Activated T-helper 1 cell treated with anti-CD3 and anti-CD28 coated beads, Interleukin-12 subunit alpha, Interleukin-12 subunit beta, Interleukin-2, Interleukin-4 antibody, amounts not matched to agents 30 ng/mL and 10 ng/mL and 1 ng/mL, durations not matched to agents 14 hours and 24 hours and 36 hours (primary cell): ENCODE measurements at places on chromosomes 5 and 9. TPM values are rescaled to one million over a fixed set of nuclear protein-coding genes. Genes with fewer than 3 reads are reported as not detected.

GRCh38 chr9:34430843-34431437 is 27.4 kb downstream of the FAM219A start:
- no peak for DNase-seq

- no peak for DNase-seq
Observed at GRCh38 chr5:136035837-136036236, 7.0 kb downstream of the TGFBI start.

DNA sequence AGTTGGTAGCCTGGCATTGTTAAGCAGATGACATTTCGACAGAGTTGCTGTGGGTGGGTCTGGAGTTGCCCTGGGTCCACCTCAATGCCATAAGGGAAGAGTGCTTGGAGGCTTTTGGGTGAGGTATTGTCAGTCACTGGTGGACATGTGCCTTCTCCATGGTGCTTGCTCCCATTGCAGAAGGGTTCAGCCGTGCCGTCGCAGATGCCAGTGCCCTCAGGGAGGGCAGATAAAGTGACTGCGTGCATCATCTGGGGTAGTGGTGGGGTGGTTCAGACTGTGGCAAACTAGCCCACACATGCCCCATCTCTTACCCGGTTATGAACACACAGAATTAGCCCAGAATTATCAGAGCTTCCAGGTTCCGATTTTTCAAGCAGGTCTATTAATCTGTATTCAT is 71.6 kb downstream of the FBXL7 start:
- DNase-seq: no peak

DNA sequence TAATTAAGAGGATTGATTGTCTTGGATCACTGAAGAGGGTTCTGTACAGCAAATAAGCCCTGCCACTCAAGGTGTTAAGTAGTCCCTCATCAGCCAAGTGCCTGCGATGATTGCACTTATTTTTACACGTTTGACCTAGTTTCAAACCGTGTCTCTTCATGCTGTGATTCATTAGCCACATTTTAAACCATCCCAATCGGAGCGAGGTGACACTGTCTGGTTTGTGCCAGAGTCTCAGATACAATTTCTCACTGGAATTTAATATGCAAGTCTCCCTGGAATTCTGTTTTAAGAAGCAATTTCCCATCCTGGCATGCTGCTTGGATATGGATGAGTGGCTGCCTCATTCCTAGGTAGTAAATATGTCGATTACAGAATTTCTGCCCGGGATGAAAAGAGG is 1.6 kb downstream of the INSYN2B start:
- no peak for DNase-seq

DNA sequence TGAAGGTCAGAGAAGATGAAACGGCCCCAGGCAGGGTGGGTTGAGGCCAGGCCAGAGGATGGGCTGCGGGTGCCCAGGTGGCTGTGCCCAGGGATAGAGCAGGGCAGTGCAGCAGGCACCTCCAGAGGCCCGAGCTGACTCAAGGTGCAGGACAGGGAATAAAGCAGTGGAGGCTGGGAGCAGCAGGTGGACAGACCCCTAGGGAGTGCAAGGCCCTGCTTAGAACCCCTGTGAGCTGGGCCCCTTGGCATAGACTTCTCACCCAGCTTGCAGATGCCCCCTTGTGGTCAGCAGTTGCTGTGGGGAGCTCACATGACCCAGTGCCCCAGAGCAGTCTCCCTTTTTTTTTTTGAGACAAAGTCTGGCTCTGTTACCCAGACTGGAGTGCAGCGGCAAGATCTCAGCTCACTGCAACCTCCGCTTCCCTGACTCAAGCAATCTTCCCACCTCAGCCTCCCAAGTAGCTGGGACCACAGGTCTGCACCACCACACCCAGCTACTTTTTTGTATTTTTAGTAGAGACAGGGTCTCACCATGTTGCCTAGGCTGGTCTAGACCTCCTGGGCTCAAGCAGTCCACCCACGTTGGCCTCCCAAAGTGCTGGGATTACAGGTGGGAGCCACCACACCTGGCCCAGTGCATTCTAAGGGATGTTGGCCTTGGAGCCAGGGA is 118.8 kb downstream of the WNK2 start:
- peak; percentile 36 for DNase-seq

DNA sequence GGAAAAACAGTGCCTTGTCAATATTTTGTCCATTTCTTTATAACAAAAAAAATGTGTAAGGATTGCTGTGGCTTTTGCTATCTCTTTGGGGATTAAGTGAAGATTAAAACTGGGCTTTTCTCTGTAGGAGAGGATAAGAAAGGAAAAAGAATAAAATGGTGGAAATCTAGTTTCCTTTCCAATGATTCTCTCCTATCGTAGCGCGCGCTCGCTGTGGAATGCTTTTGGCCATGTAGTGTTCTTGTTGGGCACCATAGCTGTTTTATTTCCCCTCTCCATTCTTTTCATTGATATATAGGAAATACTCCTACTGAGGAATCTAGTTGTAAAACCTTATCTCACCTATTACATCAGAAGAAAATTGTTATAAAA is 1.5 kb downstream of the STXBP1 start:
- DNase-seq: no peak

DNA sequence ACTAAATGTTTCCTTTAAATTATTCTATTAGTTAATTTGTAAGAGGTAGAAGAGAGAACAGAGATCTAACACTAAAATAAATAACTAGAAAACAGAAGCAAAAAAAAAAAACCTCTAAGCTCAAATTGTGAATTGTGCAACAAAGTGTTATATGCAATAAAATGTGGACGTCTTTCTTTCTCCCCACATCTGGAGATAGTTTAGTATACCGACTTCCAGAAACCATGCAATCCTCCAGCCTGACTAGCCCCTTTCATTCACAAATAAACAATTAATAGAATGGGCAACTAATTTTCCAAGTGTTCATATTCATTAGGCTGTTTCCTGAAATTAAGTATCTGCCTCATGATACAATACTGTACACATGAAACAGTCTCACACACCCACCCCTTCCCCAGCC is 258.5 kb downstream of the BNC2 start:
- no peak for DNase-seq

GRCh38 chr5:141430332-141431113 is at the start of gene PCDHGA12:
Gene PCDHGA12, plus strand, starts transcription at chr5:141430507. Its CDS starts 253 bp downstream, at chr5:141430760.
- DNase-seq: no peak

DNA sequence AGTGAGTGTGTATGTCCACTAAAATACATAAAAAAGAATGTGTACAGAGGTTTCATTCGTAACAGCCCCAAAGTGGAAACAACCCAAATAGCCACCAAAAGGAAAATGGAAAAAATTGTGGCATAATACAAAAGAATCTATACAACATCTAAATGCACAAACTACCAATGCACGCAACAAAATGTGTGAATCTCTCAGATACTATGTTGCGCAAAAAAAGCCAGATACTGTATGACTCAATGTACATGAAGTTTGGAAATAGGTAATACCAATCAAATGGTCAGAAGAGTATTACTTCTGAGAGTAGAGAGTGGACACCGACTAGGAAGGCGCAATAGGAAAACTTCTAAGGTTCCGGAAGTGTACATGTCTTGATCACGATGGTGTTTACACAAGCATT is 2.4 kb downstream of the XPA start:
- no peak for DNase-seq

DNA sequence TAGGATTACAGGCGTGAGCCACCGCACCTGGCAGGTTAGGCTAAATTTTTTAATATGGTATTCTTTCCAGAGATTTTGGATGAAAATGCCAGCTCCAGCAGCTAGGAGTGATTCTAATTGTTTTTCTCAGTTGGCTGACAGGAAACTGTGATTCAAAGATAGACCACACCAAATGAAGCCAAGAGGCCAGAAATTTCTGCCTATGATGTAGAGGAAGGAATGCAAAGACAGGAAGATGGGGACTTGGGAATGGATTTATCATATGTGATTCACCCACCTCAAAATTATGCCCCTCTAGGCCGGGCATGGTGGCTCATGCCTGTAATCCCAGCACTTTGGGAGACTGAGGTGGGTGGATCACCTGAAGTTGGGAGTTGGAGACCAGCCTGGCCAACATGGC is 53.3 kb downstream of the UGCG start:
- DNase-seq: no peak

GRCh38 chr5:179795863-179796833 is 2.4 kb downstream of the LTC4S start:
- DNase-seq: peak; percentile 63

DNA sequence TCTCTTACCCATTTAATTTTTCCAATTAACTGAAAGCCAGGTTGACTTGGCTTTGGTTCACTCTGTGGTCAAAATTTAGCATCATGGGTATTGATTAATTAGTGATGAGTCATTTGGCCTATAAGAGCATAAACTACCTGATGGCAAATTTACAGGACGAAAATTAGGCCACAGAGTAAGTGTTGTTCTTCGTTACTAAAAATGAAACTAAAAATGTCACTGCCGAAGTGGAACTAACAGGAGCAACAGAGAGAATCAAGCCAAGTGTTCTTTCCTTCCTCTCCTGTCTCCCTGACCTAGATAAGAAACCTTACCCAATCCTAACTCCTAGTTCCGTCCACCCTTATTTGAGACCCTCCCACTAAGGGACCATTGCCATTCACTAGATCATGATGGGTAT is 176.9 kb downstream of the RAB3C start:
- no peak for DNase-seq

- DNase-seq: no peak
Observed at GRCh38 chr9:18456624-18457237, 17.2 kb upstream of the ADAMTSL1 start.

PFDN1 gene
- total RNA-seq: 59.5 and 60.6 TPM in 2 replicates

AGXT2 gene
- total RNA-seq: not detected in 2 replicates

BSPRY gene
- total RNA-seq: 12.3 and 12.8 TPM in 2 replicates

EIF4EBP3 gene
- total RNA-seq: 12.7 and 16.1 TPM in 2 replicates

PCA3 gene
- not detected in 2 replicates for total RNA-seq

ZDHHC11 gene
- 14.4 and 17.2 TPM in 2 replicates for total RNA-seq

ELOVL7 gene
- total RNA-seq: 0.34 and 0.49 TPM in 2 replicates

IGIP gene
- total RNA-seq: 2.5 and 3.5 TPM in 2 replicates

CCDC152 gene
- 4.3 and 4.9 TPM in 2 replicates for total RNA-seq

AGGF1 gene
- 26.2 and 30.4 TPM in 2 replicates for total RNA-seq

XRCC4 gene
- 10.2 and 11.2 TPM in 2 replicates for total RNA-seq

PCDHA8 gene
- not detected in 2 replicates for total RNA-seq
